Hindlimb muscle (tissue), 1 donor: ENCODE measurements at places on chromosomes 6 and 20.

- no peak for DNase-seq
Measured at GRCh38 chr20:50211091-50211490, 20.5 kb downstream of the CEBPB start.

- no peak for DNase-seq
Measured at GRCh38 chr6:128570680-128571063, 50.3 kb upstream of the PTPRK start.

- no peak for DNase-seq
Measured at GRCh38 chr6:155372256-155372655, 58.0 kb upstream of the TFB1M start.

GRCh38 chr20:51029963-51030920 lies 7.3 kb upstream of the KCNG1 start:
- peak; percentile 78 for DNase-seq

DNA sequence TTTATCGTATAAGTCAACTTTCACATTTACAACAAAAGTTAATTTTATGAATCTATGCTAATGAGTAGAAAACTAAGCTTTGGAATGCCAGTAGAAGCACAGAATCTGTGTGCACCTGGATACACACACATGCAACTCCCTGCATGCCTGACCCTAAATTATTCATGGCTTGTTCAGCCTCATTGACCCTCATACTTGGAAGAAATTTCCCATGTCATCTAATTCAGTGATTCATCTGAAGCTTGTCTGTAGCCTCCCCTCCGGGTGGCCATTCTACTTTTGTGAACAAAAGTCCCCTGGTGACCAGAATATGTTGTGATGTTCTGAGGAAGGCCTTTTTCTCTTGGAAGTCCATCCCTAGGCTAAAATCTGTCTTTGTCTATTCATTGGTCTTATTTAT lies 1078.4 kb downstream of the KIF16B start:
- DNase-seq, result no peak

- DNase-seq, result no peak
Measured at GRCh38 chr6:110654096-110654820, 161.0 kb downstream of the CDK19 start.

GRCh38 chr20:10594296-10594868 lies 79.4 kb downstream of the JAG1 start:
- DNase-seq, result no peak

DNA sequence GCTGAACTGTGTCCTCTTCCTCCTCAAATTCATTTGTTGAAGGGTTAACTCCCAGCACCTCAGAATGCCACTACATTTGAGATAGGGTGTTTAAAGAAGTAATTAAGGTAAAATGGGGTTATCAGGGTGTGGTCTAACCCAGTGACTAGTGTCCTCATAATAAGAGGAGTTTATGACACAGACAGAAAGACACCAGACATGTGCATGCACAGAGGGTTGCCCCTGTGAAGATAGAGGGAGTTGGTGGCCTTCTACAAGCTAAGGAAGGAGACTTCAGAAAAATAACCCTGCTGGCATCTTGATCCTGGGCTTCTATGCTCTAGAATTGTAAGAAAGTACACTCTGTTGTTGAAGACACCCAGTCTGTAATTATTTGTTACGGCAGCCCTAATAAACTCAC lies 24.9 kb upstream of the EDN1 start:
- DNase-seq, result no peak

DNA sequence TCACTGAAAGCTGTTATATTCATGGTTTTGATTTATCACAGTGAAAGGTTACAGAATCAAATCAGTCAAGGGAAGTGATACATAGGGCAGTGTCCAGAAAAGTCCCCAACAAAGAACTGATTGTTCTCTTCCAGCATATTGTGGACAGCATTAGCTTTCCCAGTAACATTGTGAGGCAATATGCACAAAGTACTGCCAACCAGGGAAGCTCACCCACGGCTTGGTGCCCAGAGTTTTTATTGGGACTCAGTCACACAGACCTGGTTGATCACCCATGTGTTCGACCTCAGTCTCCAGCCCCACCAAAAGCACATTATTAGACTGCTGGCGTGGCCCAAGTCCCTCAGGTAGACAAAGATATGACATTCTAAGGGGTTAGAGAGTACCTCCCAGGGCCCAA lies 76.0 kb downstream of the LCA5 start:
- no peak for DNase-seq

DNA sequence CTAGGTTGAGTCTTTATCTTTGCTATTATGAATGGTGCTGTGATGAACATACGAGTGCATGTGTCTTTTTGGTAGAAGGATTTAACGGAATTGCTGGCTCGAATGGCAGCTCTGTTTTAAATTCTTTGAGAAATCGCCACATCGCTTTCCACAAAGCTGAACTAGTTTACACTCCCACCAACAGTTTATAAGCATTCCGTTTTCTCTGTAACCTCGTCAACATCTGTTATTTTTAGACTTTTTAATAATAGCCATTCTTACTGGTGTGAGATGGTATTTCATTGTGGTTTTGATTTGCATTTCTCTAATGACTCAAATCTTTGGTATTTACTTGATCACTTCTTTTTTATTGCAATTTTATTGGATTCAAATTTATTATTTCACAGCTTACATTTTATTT lies 117.4 kb upstream of the HDGFL1 start:
- no peak for DNase-seq

DNA sequence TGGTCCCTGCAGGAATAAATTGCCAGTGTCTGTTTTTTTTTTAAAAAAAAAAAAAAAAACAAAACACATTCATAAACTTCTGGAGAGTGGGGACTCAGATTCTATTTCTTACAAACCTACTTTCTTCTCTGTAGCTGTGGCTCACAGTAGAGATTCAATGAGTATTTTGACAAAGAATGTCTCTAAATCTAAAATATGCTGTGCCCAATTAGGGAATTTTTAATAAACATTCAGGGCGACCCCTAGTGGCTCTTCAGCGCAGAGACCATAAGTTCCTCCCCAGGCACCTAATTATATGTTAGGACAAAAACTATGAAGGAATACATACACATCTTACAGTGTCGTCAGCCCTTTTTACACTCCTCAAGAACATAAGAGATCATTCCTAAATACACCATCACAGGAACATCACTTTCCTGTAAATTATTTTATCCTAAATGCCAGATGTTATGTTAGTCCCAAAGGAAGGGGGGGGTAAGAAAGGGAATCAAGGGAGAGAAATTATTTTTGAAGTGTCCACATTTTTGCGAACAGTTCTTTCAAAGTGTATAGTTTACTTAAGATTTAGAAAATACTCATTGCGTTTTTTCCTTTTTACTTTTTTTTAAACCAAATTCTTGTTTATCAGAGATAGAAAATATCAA lies 21.8 kb upstream of the NAA20 start:
- DNase-seq, result no peak

GRCh38 chr6:112044856-112045255 lies 9.0 kb upstream of the CCN6 start:
- DNase-seq, result no peak

- no peak for DNase-seq
Measured at GRCh38 chr20:58407201-58407873, 18.3 kb downstream of the VAPB start.

DNA sequence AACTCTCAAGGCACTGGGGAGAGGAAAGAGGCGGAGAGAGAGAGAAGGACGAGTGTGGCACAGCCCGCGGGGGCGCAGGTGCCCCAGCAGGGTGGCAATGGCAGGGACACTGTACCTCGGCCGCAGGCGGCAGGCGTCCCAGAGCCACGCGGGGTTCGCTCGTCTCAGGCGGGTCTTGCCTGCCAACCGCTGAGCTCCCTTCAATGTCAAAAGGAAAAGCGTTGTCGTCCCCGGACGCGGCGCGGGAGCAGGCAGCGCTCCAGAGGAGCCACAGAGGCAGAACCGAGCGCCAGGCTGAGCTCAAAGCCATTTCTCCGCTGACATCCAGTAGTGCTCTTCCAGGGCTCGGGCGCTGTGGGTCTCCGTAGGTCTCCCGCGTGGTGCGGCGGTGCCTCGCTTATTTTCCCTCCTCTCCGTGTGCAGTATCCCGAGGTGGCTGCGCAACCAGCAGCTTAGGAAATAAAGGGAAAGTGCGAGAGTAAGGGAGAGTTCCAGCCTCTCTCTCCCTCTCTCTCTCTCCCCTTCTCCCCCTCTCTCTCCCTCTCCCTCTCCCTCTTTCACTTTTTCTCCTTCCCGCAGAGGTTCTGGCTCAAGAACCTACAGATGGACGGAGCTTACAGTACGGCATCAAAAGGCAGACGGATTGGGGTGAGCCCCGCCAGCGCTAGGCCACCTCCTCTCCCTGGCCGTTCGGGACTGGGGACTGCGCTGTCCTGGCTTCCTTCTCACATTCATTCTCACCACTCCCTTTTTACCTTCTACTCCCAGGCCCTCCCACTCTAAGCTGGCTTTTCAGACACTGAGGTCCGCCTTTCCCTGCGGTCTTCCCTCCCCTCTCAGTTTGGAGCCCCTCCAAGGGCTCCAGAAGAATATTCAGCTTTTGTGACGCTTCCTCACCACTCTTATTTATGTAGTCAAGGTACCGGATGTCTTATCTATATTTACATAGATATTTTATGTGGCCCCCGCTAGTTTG lies at the start of gene LAMA4:
LAMA4 (minus strand) TSS at position 727 of the 976 bp plus-strand sequence; CDS start at position 310, 417 bp downstream.
- DNase-seq, result peak; percentile 73

DNA sequence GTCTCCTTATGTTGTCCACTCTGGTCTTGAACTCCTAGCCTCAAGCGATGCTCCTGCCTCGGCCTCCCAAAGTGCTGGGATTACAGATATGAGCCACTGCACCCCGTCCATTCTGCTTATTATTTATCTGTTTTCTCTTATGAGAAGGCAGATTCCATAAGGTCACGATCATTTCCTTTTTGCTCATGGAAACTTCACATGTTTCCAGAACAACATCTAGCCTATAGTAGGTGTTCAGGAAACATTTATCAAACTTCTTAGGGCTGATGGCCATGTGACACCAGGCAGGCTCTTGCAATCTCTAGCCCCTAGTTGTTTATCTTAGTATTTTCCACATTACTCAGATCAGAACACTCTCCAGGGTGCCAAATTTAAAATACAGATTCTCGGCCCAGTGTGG lies 61.2 kb downstream of the ZFP64 start:
- DNase-seq, result no peak

- DNase-seq, result no peak
Measured at GRCh38 chr6:18976091-18976490, 588.9 kb downstream of the RNF144B start.

DNA sequence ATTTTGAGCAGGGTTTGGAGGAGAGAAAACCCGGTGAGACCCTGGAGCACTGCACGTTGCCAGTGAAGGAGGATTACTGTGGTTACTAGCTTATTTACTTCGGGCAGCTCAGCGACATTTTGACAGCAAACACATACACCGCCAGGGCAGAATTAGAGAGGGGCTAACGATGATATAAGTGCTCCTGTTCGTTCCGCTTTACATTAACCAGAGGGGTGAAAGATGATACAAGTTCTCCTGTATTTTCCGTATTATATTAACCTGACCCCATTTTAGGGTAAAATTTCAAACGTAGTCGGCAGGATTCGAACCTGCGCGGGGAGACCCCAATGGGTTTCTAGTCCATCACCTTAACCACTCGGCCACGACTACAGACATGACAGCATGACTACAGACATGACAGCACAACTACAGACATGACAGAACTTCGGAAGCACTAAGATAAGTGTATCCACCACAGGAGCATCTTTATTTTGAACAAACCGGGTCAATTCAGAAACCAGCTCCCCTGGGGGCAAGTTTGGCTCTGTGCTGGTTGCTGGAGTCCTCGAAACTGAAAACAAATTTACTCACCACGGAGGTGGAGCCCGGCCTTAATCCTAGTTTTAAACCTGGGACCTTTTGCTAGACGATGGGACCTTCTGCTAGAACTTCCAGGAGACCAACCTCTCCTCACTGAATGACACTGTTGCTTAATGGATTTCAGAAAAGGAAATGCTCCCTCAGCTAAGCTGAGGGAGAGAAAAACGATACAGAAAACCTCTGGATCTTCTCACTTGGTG lies 80.4 kb upstream of the ZNF184 start:
- DNase-seq, result no peak

DNA sequence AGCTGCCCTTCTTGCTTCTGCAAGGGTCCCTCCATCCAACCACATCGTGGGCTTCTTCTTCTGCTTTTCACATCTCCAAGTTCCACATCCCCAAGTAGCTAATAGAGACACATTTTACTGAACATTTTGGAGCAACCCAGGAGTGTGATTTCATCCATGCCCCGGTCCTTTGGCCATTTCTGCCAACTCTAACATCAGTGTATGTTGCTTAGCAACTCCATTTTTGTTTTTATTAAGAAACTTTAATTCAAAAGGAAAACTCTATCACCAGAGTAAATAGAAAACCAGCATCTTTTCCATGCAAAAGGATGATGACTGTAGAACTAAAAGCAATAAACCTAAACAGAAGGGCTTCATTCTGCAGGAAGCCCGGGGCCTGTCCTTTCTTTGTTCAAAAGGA lies 32.7 kb upstream of the SULF2 start:
- no peak for DNase-seq

- no peak for DNase-seq
Measured at GRCh38 chr20:50144362-50144761, 9.2 kb downstream of the PEDS1 start.

GRCh38 chr20:35200267-35200666 lies 26.2 kb upstream of the MMP24 start:
- DNase-seq, result no peak

DNA sequence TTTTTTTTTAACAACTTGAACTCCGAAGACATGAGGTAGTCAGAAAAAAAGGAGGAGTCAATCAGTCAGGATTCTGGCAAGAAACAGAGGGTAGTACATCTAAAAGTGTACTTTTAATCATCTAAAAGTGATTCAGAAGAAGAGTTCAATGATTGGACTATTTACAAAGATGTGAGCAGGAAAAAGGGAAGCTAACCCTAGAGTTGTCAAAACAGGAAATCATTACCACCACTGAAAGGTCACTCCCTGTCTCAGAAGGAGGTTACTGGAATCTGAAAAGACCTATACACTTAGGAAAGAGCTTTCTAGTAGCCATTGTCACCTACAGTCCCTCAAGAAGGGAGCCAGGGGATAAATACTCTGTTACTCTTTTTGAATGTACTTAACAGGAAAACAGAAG lies 16.7 kb upstream of the LMBRD1 start:
- no peak for DNase-seq

- no peak for DNase-seq
Measured at GRCh38 chr6:163602851-163603250, 188.3 kb downstream of the QKI start.

- no peak for DNase-seq
Measured at GRCh38 chr6:501891-502601, 110.5 kb downstream of the IRF4 start.

DNA sequence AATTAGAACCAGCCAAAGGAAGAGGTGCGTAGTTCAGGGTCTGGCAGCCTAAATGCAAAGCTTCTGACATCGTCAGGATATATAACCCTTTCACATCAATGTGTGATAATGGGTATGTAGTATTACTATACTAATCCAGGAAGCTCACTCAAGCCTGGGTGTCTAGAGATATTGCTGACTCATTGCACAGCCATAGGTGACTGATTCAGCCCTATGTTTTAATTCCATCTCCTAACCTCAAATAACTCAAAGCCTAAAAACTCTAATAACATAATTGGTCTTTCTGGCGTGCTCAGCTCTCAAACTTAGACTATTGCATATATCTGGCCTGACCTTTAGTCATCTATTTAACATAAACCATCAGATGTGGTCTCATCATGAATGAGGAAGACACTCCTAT lies 658.4 kb downstream of the TBC1D32 start:
- DNase-seq, result no peak
